ENCODE measurements at places on chromosomes 16 and 17. TPM values are rescaled to one million over a fixed set of nuclear protein-coding genes. Genes with fewer than 3 reads are reported as not detected.

RPUSD1 gene
- 84.1 TPM for total RNA-seq

OR4D1 gene
- not detected for total RNA-seq

ARHGAP23 gene
- 21.7 TPM for total RNA-seq

ABCC11 gene
- total RNA-seq = 0.40 TPM

PKMYT1 gene
- 46.9 TPM for total RNA-seq

TBC1D28 gene
- total RNA-seq = not detected

CX3CL1 gene
- total RNA-seq = 0.07 TPM

COG7 gene
- total RNA-seq = 12.8 TPM

HS3ST3A1 gene
- total RNA-seq = 187 TPM

DDX5 gene
- 611 TPM for total RNA-seq

GRCh38 chr17:39757176-39757662 is 19.5 kb downstream of the GRB7 start:
- no peak for DNase-seq

- no peak for DNase-seq
These were observed 29.3 kb downstream of the NDEL1 start for GRCh38 chr17:8464941-8465340.

DNA sequence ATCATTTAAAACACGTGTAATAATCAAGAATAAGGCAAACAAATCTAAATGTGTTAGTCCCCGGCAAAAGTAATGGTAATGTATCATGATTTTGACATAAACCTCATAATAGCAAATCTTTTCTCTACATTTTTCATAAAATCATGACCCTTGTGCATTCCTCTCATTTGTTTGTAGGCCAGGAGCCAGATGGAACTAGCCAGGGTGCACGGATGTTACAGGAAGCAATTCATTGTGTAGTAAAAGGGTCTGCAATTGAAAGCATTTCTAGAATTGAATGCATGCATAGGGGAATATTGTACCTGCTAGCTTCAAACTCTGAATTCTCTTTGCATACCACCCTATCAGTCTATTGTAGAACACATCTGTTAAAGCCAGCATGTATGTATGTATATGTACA is 66.6 kb downstream of the CNTNAP4 start:
- no peak for DNase-seq

DNA sequence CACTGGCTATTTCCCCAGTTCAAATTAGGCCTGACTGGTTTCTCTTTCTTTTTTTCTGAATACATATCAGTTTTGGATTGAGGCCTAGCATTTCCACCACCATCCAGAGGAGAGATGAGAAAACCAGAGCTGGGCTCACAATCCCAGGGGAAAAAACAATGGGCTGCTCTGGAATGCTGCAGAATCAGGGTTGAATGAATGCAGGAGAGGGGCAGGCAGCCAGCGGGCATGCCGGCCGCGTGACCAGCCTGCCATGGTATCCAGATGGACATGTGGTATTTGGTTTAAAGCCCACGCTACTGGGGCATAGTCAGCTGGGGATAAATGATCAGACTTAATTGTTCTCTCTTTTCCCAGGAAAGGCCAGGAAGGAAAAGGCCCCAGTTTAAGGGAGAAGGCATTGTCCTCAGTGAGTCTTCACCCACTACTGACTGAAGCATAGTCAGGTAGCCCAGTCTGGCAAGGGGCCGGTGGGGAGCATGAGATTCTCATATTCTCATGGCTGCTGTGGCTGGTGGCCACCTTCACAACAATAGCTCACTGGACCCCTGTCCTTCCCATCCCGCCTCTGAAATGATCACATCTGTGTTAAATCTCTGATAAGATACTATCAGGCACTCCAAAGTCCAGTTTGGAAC is 38.7 kb upstream of the RHOT1 start:
- no peak for DNase-seq

DNA sequence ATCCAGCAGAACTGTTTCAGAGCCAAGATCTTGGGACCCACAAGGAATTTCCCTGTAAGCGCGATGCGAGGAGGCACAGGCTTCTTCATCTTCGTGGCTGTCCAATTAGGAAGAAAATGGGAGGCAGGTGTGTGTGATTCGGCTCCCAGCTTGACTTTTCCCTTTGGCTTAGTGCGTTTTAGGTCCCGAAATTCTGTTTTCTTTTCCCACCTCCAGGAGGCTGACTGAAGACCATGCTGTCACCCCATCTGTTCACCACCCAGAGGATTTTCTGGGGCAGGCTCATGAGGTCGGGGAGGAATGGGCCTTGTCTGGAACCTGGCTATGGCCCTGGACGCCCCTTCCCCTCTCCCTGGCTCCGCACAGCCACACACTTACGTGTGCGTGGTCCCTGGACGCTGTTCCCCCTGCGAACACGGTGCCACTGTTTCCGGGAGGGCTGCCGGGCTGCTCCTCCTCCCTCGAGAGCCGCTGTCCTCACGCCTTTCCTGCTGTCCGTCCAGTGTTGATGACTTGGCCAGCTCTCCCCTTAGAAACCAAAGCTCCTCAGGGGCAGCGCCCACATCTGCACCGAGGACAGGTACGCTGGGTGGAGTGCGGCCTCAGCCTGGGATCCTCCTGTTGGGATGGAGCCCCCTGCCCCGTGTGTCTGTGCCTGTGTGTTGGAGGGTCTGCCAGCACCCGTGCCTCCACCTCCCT is 2.7 kb upstream of the PABPN1L start:
- DNase-seq = no peak

- DNase-seq = no peak
These were observed 89.8 kb downstream of the GSG1L start for GRCh38 chr16:27973678-27974077.

- peak; percentile 37 for DNase-seq
These were observed 102.8 kb downstream of the XYLT1 start for GRCh38 chr16:17367923-17368322.

DNA sequence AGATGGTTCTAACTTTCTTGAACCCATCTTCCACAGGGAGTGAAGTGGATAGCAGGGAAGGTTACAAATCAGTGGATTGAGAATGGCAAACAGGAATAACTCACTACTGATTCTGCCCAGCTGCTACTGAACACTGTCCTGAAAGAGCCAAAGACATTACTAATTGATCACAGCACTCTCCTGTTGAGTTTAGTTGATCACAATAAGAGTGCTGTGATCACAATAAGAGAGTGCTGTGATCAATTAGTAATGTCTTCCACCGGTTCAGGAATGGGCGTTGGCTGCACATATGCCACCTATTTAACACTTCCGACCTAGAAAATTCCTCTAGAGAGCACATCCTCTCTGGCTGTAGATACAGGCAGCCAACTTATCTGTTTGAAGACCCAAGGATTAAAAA is 11.4 kb downstream of the CFAP97D1 start:
- peak; percentile 84 for DNase-seq

GRCh38 chr16:89155184-89155679 is 16.3 kb upstream of the CDH15 start:
- DNase-seq = no peak

DNA sequence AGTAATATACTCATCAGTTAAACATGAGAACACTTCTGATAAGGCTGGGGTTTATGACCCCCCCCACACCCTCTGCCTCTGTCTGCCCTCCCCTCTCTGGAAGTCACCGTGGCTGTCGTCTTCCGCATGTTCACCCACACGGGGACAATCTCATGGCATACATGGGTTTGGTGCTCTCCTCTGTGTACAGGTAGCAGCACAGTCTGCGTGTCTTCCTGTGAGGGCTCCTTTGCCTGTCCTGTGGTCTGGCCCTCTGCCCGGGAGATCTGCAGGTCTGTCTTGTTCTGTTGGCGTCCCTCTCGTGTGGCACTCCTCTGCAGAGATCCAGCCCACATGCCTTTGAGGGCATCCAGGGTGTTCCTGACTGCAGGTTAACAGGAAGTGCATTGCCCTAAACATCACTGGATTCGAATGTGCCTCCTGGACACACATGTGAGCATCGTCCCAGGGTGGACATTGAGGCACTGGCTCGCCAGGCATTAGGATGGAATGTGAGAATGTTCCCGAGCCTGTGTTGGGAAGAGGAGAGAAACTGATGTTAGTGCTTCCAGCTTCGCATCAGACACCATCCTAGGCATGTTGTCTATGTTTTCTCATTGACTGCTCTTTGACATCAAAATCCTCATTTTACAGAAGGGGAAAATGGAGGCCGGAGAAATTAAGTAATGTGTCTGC is 54.5 kb downstream of the NKD1 start:
- DNase-seq = no peak

DNA sequence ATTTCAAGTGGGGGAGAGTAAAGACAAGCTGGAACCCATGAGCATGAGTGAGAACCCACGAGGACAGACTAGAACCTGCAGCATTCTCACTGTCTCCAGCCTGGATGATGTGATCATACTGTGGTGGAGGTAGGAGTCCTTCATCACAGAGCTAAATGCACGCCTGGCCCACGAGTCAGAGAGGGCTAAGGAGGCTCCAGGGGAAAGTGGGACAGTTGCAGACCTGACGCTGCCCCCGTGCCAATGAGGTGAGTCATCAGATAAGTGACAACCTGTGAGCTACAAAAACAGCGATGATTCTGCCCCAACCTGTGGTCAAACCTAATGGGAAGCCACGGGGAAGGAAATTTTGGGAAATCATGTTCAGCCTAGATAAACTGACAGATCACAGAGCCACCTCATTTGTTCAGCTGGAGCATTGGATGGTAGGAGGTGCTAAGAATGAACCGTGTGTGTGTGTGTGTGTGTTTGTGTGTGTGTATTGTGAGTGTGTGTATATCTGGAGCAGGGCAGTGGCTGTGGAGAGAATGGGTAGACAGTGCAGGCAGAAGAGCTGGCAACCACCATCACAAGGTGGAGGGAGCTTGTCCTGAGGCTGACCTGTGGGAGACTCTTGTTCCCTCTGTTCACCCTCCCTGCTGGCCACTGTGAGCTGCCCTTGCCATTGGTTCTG is 131.8 kb downstream of the UTP18 start:
- no peak for DNase-seq

DNA sequence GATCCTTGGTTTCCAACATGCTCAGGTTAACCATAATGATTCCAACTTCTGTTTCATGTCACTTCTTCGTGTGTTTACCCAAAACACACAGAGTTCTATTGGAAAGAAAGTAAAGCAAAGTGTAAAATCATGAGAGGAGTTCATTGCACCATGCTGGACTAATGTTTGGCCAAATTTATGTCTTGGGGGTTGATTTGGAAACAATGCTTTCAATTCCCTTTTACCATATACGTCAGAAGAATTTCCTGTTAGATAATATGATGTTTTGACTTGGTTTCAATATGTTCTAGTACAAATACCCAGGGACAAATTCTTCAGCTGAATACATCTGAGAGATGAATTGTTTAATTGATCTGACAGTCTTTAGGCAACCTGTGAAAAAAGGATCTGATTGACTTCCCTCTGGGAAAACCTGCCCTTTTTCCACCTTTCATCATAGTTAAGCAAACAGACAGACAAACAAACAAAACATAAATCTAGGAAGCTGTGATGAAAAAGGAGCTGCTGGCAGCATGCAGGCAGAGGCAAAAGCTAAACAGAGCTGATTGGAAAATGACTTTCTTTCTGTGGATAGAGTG is 26.0 kb upstream of the MPHOSPH6 start:
- no peak for DNase-seq

- DNase-seq = no peak
These were observed 3.6 kb upstream of the UBE2I start for GRCh38 chr16:1305823-1306222.

DNA sequence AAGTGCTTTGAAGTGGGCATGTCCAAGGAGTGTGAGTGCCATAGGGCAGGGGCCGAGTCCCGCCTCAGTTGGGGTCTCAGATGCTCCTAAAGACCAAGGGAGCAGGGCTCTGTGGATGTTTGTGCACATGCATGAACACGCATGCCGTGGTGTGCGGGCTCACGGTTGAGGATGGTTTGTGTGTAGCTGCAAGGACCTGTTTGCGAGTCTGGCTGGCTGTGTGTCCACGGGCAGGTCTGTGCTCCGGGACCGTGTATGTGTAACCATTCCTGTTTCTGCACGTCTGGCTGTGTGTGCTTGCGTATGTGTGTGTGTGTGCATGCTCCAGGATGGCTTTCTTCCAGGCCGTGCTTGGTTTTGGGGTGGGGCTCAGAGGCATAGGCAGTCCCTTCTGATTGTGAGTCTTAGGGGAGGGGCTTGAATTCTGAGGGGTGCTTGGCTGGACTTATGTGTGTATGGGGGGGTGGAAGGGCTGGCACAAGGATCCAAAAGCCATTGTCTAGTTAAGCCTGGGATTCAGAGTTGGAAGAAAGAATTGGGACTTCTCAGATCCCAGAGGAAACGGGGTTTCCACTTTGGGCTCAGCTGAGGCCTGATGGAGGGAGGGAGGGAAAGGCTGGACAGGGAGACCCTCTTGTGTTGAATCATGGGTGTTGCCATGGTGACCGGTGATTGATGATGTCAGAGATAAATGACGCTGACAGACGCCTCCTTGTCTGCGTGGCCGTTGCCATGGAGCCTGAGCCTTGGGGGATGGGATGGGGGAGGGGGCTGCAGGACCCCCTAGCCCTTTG is 14.4 kb downstream of the GJD3 start:
- DNase-seq = no peak

GRCh38 chr16:24130494-24131085 is 125.5 kb upstream of the CACNG3 start:
- no peak for DNase-seq

GRCh38 chr16:80104401-80104800 is 436.4 kb upstream of the DYNLRB2 start:
- no peak for DNase-seq

- no peak for DNase-seq
These were observed 6.7 kb downstream of the PRDM7 start for GRCh38 chr16:90070440-90070839.

GRCh38 chr17:48613862-48614694 is 1.0 kb downstream of the HOXB8 start:
- DNase-seq = no peak

GRCh38 chr16:65665586-65665985 is 543.7 kb upstream of the CDH11 start:
- no peak for DNase-seq

DNA sequence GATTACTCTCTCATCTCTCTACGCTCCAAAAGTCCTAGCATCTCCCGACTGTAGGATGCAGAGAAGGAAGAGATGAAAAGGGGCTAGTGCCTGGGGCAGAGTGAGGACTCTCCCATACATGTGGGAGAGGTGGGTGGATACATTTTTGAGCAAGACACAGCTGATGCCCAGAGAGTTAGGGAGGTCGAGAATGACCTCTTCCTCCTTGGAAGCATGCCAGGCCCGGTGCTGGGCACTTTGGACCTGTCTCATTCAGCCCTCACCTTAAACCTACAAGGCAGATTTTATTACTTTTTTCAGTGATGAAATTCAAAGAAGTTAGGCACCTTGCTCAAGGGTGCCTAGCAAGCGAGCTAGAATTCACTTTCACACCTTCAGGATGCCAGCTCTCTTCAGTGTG is 38.2 kb downstream of the WSCD1 start:
- DNase-seq = no peak

GRCh38 chr16:23124315-23124714 is 24.9 kb downstream of the USP31 start:
- peak; percentile 73 for DNase-seq

- no peak for DNase-seq
These were observed 63.2 kb downstream of the SHCBP1 start for GRCh38 chr16:46558018-46558417.
